CD4-positive, alpha-beta T cell treated with Interleukin-2 at 100 ng/mL for 4 hours (primary cell): ENCODE measurements at places on chromosomes 12 and 14.

DNA sequence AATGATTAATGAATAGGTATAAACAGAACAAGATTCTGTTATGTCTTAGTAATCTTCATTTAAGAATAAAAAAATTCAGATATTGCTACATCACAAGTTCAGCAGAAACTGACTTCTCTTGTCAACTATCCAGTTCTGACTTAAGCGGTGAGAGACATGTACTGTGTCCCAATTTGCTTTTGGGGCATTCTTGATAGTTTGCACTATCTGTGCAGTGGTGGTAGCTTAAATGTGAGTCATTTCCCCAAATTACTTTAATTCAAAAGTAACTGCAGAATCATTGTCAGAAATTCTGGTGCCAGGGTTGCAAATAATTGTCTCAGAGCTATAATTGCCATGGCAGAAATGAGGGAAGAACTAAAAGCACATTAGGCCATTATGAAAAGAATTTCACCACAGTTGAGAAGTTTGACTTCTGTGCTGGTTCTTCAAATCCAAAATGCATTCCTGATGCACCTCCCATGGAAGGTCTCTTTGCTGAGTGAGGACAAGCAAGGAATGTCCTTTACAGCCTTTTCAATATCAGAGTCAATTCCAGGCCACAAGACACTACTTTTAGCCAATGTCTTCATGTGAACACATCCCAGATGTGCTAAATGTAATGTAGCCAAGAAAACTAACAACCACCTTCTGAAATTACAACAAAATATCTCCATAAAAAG is 304.7 kb downstream of the SSPN start:
- no peak for DNase-seq

GRCh38 chr14:36284971-36285595 is 35.4 kb downstream of the MBIP start:
- no peak for DNase-seq

DNA sequence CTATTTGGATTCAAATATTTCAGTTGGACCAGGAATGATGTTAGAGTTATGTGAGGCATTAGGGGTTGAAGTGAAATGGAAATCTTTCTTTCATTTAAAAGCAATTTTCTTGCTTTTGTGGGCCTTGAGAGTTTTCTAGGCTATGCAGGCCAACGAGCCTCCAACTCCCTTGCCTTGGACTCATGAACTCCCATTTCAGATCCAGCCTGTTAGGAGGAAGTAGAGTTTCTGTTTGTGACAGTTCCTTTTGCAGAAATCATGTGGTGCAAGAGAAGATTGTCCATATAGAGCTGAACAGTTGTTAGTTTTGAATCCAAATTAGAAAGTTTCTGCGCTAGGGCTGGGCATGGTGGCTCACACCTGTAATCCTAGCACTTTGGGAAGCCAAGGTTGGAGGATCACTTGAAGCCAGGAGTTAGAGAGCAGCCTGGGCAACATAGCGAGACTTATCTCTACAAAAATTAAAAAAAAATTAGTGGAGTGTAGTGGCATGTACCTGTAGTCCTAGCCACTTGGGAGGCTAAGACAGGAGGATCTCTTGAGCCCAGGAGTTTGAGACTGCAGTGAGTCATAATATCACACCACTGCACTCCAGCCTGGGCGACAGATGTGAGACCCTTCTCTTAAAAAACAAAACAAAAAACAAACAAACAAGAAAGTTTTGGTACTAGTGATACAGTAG is 47.3 kb upstream of the MED13L start:
- no peak for DNase-seq

DNA sequence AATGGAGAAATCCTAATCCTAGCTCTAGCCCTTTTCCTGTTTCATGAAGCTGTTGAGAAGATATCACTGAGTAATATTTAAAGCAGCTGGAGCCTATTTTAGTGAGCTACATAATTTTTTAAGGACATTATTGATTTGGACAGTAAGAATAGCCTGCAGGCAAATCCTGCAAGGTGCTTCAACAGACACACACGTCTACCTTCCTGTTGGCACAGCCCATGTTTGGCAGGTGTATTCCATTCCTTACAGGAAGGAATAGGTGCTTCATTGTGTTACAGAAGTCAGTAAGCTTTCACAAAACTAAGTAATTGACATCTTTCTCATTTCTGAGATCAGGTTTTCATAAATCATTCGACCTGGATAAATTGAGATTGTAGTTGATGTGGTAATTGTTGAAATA is 50.6 kb downstream of the FOXA1 start:
- DNase-seq: no peak

GRCh38 chr14:50859296-50859624 is 12.6 kb upstream of the ABHD12B start:
- no peak for DNase-seq

DNA sequence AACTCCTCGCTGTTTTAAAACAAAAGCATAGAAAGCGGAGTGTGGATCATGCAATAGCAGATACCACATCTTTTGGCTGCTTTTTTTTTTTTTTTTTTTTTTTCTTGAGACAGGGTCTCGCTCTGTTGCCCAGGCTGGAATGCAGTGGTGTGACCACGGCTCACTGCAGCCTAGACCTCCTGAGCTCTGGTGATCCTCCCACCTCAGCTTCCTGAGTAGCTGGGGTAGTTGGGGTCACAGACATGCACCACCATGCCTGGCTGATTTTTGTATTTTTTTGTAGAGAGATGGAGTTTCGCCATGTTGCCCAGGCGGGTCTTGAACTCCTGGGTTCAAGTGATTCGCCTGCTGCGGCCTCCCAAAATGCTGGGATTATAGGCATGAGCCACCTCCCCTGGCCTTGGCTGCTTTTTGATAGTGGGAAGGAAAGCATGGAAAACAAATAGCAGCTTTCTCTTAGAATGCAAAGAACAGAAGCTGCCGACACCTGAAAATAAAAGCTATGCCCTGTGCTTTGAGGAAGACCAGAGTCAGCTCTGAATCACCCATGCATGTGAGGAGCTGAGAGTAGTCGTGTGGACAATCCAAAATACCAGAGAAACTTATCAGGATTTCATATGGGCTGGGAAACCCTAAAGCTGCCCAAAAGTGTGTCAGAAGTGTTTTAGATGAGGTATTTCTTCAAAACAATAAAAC is 3.6 kb upstream of the ELK3 start:
- DNase-seq: no peak

DNA sequence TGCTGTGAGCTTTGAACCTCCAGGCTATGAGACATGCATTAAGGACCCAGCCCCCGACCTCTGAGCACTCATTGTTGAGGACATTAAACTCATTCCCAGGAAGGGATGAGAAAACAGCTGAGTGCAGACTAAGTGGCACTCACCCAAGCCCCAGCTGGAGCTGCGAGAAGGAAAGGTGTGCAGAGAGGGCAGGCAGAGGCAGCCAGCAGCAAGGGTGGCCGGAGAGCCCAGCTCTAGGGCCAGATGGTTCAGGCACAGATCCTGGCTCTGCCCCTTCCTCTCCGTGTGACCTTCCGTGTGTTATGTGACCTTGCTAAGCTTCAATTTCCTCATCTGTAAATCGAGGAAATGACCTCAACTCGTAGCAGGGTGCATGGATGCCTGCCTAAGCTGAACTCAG is 3.7 kb downstream of the TSPAN11 start:
- no peak for DNase-seq

DNA sequence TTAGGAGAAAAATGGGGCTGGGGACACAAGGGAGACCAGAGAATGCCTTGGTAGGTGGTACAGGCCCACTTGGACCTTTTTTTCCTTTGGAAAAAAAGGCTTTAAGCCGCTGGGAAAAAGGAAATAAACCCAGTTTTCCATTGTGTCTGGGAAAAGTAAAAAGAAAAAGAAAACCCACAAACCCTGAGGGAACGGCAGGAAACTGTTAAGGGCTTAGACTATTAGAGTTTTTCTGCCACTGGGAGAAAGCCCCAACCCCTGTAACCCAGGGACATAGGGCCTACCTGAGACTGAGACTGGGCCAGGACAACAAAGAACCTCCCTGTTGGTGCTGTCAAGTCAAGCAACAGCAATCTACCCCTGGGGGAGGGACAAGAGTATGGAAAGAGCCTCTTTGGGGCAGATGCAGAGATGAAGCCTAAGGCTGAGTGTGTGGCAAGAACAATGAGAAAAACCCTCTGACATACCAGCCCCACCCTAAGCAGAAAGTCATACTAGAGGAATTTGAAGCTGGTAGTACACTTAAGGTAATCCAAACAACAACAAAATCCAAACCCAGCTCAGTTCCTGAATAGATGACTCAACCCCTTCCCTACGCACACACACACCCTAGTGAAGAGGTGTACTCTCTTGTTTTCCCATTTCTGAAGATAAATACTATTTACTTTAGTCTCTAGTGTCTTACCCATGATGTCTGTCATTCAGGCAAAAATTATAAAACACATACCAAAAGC is 22.8 kb downstream of the ATF1 start:
- no peak for DNase-seq

DNA sequence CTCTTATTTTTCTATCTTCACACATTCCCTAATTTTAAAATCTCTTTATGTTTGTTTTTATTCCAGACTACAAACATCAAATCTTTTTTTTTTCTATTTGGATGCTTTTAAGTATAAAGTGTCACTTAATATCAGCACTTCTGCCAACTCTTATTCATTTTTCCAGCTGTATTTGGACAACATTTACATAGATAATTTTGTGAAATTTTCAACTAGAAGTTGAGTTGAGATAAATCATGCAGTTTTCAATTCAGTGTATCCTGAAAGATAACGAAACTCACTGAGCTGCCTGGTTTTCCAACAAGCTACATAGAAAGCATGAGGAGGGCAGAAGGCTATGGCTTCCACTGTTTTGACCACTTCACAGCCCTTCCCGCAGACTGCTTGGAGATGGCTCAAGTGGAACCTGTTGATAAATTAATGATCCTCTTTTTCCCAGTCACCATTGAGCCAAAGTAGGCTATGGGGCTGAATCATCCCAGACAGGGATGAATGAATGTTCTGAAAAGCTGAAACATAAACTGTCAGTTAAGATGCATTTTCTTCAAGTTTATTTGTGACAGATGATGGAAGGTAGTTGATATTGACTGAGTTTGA is 213.9 kb downstream of the RAD51B start:
- DNase-seq: no peak

DNA sequence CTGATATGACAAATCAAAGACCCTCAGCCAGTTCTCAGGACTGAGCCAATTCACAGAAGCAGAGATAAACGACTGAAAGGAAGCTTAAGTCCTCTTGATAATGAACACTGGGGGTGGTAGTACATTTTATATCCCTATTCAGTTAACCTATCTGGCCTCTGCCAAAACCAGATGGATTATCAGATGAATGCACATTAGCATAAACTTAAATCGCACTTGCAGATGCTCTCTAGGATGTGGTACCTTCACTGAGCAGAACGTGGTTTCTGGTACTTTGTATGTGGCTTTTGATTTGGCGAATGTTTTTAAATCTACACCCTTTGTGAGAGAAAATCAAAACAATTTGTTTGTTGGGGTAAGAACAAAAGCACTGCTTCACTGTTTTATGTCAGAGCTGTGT is 21.1 kb upstream of the TAS2R14 start:
- DNase-seq: no peak

GRCh38 chr14:104224506-104225277 is 86.3 kb downstream of the KIF26A start:
- DNase-seq: no peak

- DNase-seq: no peak
These were observed 77.2 kb downstream of the BAZ1A start for GRCh38 chr14:34797747-34798583.

- no peak for DNase-seq
These were observed 11.5 kb downstream of the RIMKLB start for GRCh38 chr12:8709124-8709830.

DNA sequence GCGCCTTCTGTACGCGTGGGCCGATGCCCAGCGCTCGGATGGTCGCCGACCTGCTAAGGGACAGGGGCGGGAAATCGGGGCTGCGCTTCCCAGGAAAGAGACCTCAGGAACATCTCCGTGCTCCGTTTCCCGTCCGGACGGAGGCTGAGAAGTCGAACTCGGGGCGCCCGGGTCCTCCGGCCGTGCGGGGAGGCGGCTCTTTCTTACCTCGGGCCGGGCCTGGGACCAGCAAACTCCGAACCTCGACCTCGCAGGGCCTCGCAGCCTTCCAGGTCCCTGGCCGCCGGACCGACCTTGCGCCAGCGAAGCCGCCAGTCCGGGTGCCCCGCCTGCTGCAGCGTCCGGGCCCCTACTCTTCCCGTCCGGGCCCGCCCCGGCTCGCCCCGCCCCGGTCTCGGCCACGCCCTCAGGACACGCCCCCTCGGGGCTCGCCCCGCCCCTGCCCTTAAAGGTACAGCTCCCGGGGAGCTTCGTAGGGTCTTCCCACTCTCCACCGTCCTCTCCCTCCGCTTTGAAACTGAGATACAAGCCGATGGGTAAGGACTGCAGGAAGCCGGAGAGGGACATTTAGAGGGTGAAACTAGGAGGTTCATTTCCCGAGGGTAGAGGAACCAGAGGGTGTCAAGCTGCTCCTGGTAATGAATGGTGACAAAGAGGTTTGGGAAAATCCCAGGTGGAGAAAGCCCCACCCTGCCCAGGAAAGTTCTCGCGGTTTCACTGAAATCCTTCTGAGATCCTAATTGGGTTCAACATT is at the start of gene SLC8B1:
TSS of gene SLC8B1 (minus strand) at position 324 of the 754 bp plus-strand sequence. CDS start 2,231 bp downstream, outside the sequence.
- peak; percentile 87 for DNase-seq

GRCh38 chr12:122001466-122002209 is 20.0 kb upstream of the BCL7A start:
- DNase-seq: no peak

- no peak for DNase-seq
These were observed 22.8 kb upstream of the RASSF3 start for GRCh38 chr12:64587447-64587846.

DNA sequence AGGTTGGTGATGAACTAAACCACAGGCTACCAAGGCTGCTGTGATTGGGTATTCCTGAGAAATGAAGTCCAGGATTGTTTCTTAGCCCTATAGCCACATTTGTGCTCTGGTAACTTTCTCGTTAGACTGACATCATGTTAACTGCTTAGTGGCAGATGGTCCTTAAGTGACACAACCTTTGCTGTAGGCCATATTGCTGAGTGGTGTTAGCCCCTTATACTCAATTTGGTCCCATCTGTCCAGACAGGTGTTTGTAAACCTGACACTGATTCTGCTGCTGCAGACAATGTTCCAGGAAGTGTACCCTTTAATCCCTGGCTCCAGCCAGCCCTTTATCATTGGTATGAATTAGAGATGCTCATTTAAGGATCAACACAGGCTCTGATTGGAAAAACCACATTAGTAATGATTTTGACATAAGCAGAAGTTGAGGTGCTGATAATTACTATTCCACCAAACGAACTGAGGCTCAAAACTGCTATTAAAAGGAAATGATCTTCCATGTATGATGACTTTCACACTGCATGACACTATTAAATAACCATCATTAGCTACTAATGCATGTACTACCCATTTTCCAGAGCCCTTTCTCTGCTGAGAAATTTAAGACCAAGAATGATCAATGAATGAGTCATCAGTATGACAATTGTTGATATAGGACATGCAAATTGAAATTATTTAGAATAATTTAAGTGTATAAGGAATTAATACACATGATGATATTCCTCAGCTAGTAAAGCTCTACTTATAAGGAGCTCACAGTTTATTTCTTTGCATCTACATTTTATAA is 3.6 kb upstream of the SSTR1 start:
- DNase-seq: no peak

- no peak for DNase-seq
These were observed 26.9 kb downstream of the TMEM233 start for GRCh38 chr12:119620490-119620889.
